ENCODE measurements at places on chromosomes 6 and 20.

- no peak for DNase-seq
These were observed 1.7 kb upstream of the TCF15 start for GRCh38 chr20:611843-612185.

GRCh38 chr6:105313211-105313610 is 89.7 kb downstream of the PREP start:
- no peak for DNase-seq

- no peak for DNase-seq
These were observed 94.9 kb downstream of the OGFRL1 start for GRCh38 chr6:71383476-71383875.

DNA sequence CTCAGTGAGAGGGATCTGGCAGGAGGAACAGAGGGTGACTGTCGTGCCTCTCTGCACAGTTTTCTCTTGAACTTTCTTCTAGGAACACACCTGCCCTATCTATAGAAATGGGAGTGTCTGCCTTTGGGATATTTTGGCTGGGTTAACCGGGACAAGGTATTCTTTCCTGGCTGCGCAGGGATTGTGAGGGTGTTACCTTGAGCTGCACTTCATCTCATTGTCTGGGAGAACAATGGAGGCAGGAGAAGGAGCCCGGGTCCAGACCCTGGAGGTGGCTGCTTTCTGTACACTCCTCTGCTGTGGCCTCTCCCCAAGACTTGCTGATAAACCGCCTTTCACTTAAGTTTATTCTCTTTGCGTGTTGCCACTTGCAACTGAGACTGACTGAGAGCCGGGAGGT is 192.8 kb downstream of the TBXT start:
- DNase-seq, result no peak
